ENCODE measurements at places on chromosomes 6 and 20. TPM values are rescaled to one million over a fixed set of nuclear protein-coding genes. Genes with fewer than 3 reads are reported as not detected.

MATN4 gene
- polyA plus RNA-seq = 0.05 TPM

ADAM33 gene
- polyA plus RNA-seq = 30.5 TPM

GUCA1A gene
- polyA plus RNA-seq = not detected

KCNK5 gene
- 1.4 TPM for polyA plus RNA-seq

- no peak for DNase-seq
Observed at GRCh38 chr20:2101057-2101864, at the start of gene STK35. Gene STK35, plus strand, starts transcription at chr20:2101827. Its CDS starts 55 bp downstream, at chr20:2101882.

DNA sequence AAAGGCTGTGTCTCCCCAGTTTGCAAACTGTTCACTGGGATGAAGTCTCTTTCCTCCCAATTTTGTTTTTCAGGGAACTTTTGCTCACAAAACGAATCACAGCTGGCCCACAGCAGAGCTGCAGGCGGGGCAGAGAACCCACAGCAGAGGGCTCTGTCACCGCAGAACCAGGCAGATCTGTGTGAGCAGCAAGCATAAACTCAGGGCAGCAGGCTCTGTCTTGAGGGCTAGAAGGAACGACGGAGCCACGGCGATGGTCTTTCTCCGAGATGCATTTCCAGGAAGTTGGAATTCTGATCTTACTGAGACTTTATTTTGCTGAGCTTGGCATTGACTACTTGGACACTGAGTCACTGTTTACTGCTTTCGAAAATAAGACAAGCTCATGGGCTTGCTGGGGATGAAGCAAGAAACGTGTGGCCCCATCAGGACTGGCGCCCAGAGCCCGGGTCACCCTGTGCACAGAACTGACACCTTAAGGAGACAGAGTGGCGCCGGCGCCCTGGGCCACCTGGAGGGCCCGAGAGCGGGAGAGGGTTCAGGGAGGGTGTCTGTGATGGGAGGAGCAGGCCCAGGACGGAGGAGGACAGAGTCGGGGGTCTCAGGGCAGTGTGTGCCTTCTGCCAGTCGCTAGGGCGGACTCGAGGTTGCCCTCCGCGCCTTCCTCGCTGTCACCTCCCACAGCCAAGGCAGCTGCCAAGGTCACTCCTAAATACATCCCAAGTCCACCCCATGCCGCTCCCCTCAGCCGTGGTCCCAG lies 106.3 kb upstream of the NXT1 start:
- DNase-seq = no peak

Data from right cardiac atrium (tissue), 5 donors.